RWPE2 (cell line): ENCODE measurements at places on chromosomes 4 and X.

DNA sequence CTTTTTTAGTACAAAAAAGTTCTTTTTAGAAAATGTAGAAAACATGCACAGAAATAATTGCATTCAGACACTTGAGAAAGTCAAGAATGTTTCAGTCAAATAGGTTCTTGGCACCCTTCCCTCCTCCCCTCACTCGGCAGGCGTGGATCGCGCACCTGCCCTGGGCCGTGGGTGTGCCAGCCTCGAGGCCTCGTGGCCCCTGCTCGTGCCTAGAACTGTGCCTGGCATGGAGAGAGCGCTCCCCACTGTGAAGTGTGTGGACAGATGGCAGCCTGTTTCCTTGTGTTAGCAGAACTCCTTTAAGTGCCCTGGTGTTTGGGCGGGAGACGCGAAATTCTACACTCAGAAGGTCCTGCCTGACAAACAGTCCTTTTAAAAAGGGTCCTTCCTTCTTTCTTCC, 14.7 kb downstream of the RGS12 start:
- no peak for DNase-seq

DNA sequence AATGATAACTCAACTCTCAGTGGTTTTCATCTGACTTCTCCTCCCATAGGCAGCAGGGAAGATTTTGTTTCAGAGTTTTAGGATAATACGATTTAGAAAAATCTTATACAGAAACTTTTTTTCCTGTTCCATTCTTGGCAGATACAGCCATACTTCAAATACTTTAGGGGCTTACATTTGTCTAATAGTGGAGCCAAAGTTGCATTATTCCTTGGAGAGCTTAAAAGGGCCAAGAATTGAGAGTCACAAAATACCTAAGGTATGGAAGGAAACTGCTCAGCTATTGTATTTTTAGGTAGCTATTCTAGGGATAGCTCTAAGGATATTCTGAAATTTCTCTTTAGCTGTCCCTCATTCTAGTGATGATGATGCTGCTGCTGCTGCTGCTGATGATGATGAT, 132.9 kb upstream of the PTCHD1 start:
- no peak for DNase-seq

DNA sequence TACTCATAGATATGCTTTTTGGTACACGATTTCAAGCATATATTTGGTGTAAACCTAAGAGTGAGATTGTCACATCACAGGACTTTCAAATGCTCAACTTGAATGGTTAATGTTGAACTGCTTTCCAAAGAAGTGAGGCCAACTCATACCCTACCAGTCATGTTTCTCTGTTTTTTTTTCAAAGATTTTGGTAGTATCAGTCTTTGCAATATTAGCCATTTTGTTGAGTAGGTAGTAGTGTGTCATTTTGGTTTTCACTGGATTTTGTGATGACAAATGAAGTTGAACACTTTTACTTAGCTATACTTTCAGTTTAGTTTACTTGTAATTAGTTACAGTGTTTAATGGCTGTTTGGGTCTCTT, 12.5 kb upstream of the HS3ST1 start:
- no peak for DNase-seq

- DNase-seq, result no peak
Observed at GRCh38 chr4:4461850-4462249, 74.9 kb downstream of the NSG1 start.

DNA sequence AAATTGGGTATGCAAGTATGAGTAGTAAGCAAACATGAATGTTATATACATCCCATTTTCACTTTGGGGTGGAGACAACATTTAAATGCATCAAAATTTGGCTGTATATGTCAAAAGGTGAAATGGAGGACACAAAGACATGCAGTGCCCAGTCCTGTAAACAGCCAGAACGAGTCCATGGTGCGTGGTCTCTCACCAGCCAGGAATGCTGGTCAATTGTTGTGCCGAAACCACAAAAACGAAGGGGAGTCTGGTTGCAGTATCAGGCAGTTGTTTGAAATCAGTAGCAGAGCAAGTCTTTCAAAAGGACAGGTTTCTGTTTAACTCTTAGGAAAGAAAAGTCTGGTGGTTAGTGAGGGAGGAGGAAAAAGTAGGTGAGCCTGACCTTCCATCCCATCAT, 22.3 kb upstream of the RNF150 start:
- no peak for DNase-seq

- DNase-seq, result no peak
Observed at GRCh38 chr4:183971929-183972490, 66.9 kb downstream of the STOX2 start.

- no peak for DNase-seq
Observed at GRCh38 chr4:127047930-127048329, 584.8 kb upstream of the INTU start.

GRCh38 chr4:182205306-182205705, 37.9 kb upstream of the TENM3 start:
- DNase-seq, result no peak

DNA sequence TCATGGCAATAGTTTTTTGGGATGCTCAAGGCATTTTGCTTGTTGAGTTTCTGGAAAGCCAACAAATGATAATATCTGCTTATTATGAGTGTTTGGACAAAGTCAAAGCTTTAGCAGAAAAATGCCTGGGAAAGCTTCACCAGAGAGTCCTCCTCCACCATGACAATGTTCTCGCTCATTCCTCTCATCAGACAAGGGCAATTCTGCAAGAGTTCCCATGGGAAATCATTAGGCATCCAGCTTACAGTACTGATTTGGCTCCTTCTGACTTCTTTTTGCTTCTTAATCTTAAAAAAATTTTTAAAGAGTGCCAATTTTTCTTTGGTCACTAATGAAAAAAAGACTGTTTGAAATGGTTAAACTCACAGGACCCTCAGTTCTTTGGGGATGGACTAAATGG, 136.3 kb downstream of the UBE2K start:
- DNase-seq, result no peak

DNA sequence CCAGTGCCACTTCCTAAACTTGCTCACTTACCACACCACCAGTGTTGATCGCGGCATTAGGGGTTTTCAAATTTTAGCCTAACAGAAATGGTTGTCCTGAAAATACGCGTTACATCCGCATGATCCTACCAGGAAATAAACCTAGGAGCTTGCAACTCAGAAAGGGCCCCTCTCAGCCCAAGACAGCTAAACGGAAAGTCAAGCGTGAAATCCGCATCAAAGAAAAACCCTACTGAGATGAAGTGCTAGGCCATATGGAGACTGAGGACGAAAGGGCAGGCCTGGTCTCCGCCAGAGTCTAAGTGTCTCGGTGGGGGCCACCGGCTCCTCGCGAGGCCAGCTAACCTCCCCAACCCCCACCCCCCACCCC, 626 bp downstream of the YTHDC1 start:
- no peak for DNase-seq

DNA sequence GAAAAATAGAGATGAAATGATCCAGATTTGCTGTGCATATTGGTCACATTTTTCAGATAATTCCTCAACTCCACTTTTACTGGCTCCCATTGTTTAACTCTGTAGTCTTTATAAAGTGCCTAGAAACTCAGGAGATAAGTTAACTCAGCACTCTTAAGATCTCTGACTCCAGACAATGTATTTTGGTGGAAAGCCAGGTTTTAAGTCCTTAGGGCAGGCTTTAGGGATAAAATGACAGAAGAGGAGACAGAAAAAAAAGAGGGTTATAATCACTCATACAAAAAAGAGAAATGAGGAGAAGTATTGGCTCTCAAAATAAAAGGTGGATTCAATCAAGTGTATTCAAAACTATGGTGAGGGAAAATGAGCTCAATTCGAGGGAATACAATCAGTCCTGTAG, 674.8 kb upstream of the INTU start:
- no peak for DNase-seq

DNA sequence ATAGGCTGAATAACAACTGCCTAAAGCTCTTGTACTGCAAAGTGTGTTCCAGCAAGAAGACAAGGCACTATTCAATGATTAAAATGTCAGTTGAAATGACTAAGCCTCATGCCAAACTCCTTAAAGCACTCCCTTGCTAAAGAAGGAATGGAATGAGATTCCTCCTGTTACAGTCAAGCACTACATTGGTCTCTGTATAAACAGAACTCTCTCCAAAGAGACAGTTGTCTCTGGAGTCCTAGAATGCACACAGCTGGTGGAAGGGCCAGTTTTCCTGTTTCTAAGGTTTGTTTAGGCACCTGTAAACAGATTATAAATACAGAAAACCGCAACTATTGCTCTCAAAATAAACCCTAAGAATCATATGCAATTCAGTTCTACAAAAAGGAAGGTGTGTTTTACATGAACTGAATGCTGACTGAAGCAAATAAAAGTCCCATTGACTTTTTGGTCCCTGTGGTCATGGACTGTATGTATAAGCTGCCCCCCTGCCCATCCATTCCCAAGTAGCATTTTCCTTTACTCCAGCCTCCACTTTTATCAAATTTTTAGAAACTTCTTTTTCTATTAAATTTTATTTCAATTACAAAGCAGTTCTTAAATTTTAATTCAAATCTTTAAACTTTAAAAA, 47.0 kb downstream of the FAT1 start:
- no peak for DNase-seq

DNA sequence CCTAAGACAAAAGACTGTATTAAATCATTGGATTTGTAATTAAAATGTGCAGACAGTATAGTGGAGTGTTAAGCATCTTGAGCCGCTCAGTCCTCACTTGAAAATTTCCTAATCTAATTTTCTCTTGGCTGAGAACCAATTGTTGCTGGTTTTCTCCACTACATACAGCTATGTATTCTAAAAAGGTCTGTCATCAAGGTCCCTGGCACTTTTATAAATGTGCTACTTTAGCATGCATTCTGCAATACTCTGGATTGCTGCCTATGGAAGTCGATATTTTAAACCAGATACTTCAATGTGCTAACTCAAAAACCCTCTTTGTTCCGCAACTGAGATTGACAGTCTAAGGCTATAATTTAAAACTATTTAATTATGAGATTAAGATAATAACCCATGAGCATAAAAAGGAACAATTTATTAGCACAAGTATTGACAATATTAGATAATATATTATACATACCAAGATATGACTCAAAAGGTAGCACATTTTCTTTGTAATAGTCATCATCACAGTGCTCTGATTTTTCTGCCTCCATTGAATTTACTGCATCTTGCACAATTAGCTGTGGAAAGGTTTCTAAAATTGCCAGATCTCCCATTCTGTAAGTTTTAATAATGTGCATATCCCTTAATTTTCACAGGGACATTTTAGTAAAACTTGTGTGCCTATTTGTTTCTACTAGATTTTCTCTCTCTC, 815.1 kb downstream of the ADGRL3 start:
- no peak for DNase-seq

GRCh38 chr4:113404167-113404571, 354.7 kb downstream of the ANK2 start:
- DNase-seq, result no peak

- DNase-seq, result no peak
Observed at GRCh38 chrX:151870602-151871001, 42.1 kb upstream of the MAGEA4 start.

DNA sequence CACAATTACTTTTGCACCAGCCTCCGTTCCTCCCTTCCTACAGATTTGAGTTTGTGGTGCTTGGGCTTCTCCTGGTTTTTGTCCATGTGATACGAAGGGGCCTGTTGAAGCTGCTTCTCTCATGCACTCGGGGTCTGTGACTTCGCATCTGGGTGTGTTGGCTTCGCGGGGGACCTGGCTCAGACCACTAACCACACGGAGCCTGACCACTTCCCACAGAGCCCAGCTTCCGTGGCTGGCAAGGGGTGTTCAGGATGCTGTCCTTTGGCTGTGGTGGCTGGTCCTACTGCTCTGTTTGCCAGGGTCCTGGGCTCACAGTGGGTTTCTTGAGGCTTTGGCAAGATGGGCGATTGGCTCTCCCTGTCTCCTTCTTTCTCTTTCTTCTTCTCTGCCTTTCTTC, 19.8 kb upstream of the XG start:
- DNase-seq, result no peak

DNA sequence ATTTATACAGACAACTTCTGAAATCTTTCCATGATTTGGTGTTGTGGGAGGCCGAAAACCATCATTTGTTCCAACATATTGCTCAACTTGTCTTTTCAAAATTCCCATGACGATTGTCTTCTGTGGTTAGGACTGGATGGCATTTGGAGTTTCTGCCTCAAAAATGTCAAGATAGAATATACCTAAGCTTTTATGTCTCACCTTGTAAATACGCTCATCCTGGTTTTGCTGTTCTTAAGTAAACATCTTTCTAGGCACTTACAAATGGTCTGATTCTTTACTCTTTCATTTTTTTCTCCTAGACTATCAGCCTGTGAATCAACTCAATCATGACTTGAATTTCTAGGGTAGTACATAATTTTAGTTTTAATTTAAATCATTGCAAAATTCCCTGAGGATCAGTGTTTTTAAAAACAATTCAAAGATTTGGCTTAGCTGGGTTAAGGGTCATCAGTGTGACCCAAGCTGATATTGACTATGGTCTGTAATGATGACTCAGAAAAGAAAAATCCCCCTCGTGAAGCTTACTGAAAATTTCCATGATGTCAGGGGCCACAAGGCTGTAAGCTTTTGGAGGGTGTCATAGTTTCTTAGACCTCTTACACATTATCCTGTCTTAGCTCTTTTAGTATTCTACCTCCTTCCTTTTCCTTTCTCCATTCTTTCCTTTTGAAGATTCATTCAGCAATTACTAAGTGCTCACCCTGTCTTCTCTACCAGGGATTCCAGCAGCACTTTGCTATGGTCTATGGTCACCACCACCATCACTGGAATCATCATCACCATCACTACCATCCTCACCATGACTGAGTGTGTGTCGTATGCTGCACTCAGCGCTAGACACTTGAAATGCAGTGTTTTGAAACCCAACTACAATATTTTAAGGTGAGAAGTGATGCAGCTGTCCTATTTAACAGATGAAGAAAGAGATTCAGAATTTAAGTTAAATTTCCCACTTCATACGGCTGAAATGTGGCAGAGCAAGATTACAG, 124.4 kb downstream of the CPE start:
- no peak for DNase-seq

- no peak for DNase-seq
Observed at GRCh38 chr4:143313996-143314395, 22.7 kb upstream of the GAB1 start.

- DNase-seq, result no peak
Observed at GRCh38 chrX:9612146-9612505, 147.3 kb downstream of the TBL1X start.

DNA sequence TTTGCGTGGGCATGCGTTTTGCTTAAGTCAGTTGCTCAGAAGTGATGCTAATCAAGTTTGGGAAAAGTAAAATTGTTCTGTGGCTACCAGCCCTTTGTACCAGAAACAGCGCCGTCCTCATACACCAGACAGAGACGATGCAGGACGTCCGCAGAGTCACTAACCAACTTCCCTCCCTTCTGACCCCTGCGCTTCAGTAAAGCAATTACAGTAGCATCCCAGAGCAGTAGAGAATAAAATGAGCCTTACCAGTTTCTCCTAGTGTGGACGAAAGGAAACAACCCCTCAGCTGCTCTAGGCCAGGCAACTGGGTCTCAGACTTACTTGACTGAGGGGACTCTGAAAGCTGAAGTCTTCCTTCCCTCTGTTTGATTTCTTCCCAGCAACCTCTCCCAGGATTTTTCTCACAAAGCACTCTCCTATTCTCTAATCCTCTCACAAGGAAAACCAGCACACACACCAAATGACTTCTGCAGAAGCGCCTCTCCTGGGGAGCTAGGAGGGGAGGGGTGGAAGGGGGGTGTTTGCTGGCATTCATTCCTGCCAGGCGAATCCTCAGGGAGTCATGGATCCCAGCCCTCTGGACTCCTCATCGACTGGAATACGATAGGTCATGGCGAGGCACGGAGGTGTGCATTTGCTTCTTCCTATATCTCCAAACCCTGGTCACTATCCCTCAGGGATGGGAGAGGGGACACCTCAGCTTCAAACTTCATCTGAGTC, 56.0 kb upstream of the MID1 start:
- no peak for DNase-seq

- DNase-seq, result no peak
Observed at GRCh38 chr4:113534711-113535110, 226.8 kb downstream of the CAMK2D start.

GRCh38 chr4:184030764-184031163, 125.7 kb downstream of the STOX2 start:
- no peak for DNase-seq
